GM23248 (cell line): ENCODE measurements at places on chromosomes 11 and 22. TPM values are rescaled to one million over a fixed set of nuclear protein-coding genes. Genes with fewer than 3 reads are reported as not detected.

- no peak for DNase-seq
Observed at GRCh38 chr11:131447277-131447815, 76.9 kb downstream of the NTM start.

DNA sequence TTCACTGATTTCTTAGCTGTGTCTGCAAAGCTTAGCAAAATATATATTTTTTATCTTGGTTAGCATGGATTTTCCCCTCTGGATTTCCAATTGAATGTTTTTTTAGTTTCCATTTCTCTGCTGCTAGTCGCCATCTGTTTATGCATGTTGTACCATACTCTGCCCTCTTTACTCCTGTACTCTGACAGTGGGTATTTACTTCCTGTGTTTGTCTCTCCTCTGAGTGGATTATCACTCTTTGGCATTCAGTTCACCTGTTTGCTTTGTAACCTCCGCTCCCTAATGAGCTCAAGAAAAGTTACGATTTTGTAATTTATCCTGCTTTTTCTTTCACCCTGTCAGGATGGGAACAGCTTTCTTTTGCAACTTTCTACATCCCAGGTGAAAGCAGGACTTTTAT lies 59.1 kb downstream of the PDHX start:
- no peak for DNase-seq

MLC1 gene
- not detected in 2 replicates for total RNA-seq

KIF18A gene
- 7.8 and 12.5 TPM in 2 replicates for total RNA-seq
